Activated CD4-positive, alpha-beta T cell treated with anti-CD3 and anti-CD28 coated beads, Interleukin-2, amount 50 U/mL, for 16 hours (primary cell): ENCODE measurements at places on chromosomes 6 and 20.

DNA sequence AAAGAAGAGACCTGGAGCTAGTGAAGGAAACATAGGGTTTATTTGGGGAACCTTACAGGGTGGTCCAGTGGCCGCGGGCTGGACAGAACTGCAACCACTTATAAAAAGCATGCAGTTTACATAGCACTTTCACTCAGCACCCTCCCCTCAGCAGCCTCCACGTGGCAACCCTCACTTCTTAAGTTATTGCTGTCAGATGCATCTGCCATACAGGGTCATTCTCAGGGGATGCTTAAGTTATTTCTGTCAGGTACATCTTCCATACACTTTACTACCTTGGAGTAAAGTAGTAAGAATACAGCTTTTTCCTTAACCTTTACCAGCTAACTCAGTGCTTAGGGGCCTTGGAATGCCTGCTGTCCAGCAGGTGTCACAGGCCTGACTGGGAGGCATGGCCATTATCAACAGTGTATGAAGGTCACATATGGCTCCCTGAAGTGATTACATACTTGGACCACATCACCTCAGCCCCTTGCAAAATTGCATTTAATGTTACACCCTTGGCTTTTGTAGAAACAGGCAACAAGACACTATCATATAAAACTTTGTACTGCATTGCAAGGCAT is 2.0 kb upstream of the NOL7 start:
- DNase-seq, result no peak

DNA sequence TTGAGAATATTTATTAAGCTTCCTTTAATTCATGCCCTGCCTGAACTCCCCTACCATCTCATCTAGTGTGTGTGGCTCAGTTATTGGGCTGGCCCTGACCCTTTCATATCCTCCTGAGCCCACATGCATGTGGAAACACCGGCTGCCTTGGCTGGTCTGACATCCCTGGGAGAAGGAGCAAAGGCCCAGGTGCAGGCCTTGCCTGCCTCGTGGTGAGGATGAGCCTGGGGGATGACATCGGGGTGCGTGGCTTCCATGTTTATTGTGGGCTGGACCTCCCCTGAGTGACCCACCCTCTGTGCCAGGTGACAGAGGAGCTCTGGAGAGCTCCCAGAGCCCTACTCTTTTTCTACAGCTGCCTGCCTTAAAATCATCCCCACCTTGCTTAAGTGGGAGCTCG is 69.1 kb downstream of the FOXA2 start:
- no peak for DNase-seq

DNA sequence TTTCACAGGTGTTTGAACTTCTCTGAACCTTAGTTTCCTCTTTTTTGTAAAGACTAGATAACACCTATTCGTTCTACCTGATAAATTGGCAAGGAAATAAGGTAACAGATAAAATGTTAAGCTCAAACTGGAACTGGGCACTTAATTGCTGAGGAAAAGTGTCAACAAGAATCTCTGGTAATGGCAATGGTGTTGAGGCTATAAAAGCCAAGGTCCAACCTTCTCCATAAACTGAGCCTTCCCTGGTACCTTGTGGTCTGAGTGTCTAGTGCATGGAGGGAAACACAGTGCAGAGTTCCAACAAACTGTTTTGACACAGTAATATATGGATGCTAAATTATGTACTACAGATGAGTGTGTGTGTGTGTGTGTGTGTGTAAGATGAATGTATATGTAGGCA is 33.4 kb upstream of the GSTA4 start:
- DNase-seq, result no peak

DNA sequence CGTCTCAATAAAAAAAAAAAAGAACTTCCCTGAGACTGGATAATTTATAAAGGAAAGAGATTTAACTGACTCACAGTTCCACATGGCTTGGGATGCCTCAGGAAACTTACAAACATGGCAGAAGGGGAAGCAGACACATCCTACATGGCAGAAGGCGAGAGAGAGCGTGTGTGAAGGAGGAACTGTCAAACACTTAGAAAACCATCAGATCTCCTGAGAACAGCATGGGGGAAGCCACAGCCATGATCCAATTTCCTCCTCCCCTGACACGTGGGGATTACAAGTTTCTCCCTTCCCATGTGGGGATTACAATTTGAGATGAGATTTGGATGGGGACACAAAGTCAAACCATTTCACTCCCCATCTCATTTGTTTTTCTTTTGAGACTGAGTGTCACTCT is 46.6 kb upstream of the TFAP2C start:
- DNase-seq, result no peak

GRCh38 chr20:10609276-10609675 is 64.5 kb downstream of the JAG1 start:
- DNase-seq, result no peak

DNA sequence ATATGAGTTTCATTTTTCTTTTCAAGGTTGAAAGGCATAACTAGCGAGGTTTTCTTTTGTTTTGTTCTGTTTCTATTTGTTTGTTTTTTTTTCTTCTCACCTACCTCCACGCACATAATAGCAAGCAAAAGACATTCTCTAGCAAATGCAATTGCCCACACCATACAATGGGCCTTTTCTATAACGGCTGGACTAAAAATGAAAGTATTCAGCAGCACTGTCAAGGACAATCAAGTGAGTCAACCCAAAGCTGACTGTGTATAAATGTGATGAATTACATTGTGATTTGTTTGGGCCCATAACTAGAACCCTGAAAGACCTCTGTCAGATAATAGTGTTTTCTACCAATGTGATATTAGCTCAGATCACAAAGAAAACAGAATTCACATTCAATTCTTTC is 496.7 kb downstream of the RNF144B start:
- DNase-seq, result no peak

DNA sequence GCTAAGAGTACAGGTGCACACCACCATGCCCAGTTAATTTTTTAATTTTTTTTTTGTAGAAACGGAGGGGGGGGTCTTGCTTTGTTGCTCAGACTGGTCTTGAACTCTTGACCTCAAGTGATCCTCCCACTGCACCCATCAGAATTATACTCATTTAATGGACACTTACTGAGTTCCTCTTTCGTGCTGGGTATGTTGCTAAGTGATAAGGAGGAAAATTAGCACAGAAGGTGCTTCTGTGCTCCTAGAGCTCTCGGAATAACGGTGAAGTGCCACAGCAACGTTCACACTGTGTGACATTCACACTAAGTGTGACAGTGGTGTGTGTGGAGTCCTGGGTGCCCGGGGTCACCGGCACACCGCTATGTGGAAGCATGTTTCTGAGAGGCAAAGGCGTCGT is 32.1 kb upstream of the BMP6 start:
- DNase-seq, result no peak

DNA sequence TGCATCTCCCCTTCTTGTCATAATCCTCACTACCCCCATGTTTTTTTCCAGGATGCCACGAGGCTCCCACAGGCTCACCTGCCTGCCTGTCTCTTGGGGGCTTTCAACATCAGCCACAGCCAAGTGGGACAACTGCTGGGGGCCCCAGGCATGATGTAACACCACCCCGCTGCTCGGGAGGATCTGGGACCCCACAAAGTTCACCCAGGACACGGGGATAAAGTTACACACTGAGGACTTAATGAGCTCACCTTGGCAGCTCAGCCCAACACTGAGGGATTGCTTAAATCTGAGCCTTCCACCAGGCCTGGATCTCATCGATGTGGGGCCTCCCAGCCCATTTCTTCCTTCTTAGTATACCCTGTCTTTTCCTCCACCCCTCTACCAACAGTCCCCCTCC is 56.4 kb upstream of the NNAT start:
- no peak for DNase-seq

DNA sequence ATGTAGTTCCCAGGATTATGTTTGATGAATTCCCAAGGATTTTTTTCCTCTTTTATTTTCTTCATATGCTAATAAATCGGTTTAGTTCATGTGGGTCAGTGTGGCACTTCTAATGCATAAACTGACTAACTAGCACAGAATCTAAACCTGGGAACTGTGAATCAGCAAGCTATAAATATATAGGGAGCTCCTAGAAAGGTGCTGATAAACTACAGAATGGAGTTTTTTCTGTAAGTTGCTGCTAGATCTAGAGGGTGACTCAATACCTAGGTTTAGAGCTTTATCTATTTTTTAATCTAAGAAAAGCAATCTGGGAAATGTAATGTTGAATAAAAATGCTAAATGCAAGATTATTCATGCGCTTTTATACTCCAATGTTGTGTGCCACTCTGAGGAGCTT is 118.8 kb upstream of the PTCHD4 start:
- no peak for DNase-seq

DNA sequence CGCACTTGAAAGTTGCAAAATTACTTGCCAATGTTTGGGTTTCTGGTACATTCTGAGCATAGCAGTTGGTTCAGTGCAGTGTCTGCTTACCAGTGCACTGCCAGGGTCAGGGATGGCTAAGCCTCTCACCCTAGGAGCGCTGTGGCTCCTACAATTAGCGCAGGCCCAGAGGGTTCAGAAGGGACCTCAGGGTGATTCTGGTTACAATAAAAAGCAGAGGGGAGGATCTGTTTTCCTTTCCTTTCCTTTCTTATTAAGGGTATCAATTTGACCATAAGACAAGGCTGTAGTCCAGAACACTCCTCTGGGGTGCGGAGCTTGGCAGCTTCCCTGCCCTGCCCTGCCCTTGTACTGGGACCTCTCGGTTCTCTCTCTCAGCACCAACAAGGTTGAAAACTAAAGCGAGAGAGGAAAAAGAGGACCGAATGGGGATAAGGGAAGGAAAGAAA is 2.6 kb downstream of the MAFB start:
- no peak for DNase-seq

- DNase-seq, result no peak
Observed at GRCh38 chr6:82022614-82023129, 224.9 kb downstream of the IBTK start.

DNA sequence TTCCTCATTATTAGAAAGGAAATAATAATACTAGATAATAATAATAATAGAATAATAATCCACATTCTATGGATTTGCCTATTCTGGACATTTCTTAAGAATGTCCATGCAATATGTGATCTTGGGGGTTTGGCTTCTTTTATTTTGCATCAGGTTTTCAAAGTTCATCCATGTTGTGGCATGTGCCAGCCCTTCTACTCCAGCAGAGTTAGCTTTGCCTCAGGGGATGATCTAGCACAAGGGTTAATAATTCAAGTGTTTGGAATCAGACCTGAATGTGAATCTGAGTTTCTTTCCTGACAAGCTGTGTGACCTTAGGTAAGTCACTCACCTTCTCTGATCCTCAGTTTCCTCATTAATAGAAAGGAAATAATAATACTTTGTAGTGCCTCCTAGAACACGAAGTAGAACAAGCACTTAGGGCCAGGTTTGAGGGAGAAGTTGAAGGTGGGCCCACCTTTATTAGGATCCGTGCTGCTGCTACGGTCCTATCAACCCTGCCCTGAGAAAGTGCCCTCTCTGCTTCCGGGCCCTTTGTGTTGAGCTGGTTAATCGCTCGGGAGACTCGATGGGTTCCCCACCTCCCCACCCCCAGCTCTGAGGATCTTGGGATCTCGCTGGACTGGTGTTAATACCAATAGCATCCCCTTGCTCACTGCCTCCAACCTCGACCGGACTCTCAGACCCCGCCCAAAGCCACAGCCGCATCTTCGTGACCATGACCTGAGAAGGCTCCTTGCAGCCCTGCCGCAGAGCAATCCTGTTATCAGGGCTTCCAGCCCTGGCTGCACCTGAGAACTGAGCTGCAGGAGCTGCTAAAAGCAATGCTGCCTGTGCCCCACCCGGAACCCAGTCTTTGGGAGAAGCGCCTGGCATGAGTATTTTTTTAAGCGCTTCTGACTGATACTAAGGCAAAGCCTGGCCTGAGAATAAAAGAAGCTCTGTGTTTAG is 26.9 kb downstream of the RBM38 start:
- no peak for DNase-seq

DNA sequence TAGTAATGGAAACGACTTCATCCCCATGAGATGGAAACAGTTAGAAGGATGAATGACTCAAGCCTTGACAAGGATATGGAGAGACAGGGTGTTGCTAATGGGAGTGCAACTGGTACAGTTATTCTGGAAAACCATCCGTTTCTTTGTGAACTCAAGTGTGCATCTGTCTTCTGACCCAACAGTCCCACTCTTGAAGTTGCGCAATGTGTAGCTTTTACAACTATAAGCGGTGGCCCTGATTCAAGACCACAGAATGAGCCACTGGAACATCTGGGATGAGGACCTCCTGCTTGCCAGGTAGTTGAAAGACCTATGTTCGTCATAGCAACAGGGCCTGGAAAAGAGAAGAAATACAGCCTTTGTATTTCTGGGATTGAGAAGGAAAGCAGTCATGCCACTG is 115.8 kb upstream of the GMDS start:
- no peak for DNase-seq

DNA sequence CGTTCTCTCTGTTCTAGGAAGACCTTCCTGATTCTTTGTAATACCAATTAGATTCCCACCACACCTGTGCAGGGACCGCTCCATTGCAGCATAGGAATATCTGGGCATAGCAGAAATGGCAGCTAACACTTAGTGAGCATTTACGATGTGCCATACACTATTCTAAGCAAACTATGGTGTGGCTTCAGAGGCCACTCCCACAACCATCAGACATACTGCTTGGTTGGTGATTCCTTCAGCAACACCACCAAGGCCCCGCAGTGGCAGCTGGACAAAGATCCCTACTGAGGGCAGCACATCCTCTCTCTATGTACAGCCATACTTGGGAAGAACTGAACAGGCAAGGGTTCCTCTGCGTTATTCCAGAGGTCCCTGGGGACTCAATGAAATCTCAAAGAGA is 6.2 kb downstream of the KCNK5 start:
- no peak for DNase-seq

GRCh38 chr6:2178125-2178524 is 67.3 kb downstream of the GMDS start:
- DNase-seq, result no peak

DNA sequence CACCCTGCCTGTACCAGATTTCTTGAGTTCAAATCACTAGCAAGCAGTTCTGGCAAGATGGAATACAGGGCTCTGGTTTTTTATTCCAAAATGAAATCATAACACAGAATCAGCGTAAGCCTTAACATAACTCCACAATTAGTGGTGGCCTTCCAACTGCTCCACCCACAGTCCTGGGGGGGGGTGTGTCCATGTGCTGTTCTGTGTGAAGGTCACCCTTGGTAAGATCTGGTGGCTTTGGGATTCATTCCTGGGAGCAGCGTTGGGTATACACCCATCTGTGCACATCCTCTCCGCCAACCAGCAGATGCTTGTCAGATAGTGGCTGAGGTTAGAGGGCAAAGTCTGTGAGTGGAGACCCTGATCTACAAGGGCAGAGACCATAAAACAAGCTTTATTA is 49.9 kb upstream of the CD83 start:
- no peak for DNase-seq

GRCh38 chr20:17430125-17430950 is 100.8 kb downstream of the BFSP1 start:
- no peak for DNase-seq

- DNase-seq, result no peak
Observed at GRCh38 chr6:69370763-69371162, 426.0 kb downstream of the LMBRD1 start.
